ENCODE measurements at places on chromosomes 12 and 14.

- DNase-seq: no peak
These were observed 147.5 kb downstream of the SLC2A13 start for GRCh38 chr12:39958377-39958776.

GRCh38 chr12:58925111-58925611 is 4.9 kb upstream of the LRIG3 start:
- DNase-seq: no peak

DNA sequence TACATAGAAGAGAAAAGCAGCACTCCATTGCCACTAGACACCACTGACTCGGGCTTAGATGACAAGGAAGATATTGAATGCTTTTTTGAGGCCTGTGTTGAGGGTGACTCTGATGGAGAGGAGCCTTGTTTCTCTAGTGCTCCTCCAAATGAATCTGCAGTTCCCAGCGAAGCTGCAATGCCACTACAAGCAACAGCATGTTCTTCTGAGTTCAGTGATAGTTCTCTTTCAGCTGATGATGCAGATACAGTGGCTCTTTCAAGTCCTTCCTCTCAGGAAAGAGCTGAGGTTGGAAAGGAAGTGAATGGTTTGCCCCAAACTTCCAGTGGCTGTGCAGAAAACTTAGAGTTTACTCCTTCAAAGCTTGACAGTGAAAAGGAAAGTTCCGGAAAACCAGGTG is 114.5 kb upstream of the NPAS3 start:
- no peak for DNase-seq

GRCh38 chr12:132510746-132511477 is 21.0 kb downstream of the FBRSL1 start:
- no peak for DNase-seq

DNA sequence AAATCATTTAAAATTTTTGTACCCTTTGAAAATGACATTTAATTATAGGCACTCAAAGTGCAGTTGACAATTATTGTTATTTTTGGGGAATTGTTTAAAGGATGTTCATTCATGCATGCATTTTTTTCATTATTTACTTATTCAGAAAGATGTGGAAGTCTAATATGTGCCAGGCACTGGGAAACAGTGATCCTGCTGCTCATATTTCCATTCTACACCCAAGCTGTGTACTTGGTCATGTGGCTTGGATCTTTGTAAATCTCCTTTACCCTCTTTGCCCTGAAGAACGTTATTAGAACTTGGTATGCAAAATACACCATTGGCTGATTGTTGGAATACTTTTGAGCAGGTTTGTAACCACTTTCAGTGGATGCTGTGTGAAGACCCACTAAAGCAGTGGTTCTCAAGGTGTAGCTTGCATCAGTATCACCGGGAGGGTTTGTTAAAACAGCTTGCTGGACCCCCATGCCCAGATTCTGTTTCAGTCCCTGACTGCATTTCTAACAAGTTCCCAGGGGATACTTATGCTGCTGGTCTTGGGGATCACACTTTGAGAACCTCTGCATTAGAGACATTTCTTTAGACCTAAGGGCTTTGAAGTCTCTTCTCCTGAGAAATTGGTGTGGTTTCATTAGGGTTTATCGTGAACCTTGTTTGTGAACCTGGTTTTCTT is 47.5 kb downstream of the PRKCH start:
- DNase-seq: no peak

- DNase-seq: no peak
These were observed 98.6 kb downstream of the SCARB1 start for GRCh38 chr12:124764870-124765580.

- DNase-seq: no peak
These were observed 124.1 kb downstream of the GALC start for GRCh38 chr14:87868920-87869319.

DNA sequence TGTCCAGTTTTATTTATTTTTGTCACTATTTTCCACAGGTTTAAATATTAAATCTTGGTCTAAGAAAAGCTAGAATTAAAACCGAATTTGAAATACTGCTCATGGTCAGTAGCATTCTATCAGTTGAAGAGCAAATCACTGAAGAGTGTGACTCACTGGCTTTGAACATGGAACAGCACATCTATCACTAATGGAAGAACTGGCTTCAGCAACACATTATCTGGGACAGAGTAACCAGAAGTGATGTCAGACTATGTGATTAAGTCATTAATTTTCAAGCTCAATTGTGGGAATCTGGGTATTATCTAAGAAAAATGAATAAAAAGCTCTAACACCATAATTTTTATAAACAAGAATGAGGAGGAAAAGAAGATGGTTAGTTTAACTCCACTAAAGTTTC is 527.5 kb downstream of the TMTC2 start:
- no peak for DNase-seq

Data from stimulated activated CD4-positive, alpha-beta T cell treated with anti-CD3 and anti-CD28 coated beads, Interleukin-15, amount 100 ng/mL, for 1 hour (primary cell).